AG10803 (cell line): ENCODE measurements at places on chromosomes 6 and 20.
A peak's percentile ranks its signal among the peaks of the same experiment; 100 is the strongest.

DNA sequence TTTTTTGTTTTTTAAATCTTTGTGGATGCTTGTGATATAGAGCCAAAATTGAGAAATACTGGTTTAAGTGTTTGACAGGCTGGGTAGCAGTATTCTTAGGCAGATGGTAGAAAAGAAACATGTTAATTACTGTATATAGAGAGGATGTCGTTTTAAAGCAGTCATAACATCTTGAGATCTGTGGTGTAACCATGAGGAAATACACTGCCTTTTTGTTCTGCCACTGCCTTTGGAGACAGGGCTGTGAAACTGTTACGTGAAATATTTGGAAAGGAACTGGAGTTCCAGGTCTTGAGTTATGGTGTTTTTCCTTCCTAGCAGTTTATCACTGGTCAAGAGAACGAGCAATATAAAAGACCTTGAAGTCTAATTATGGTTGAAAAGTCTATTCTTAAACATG, 19.5 kb downstream of the STXBP5 start:
- peak; percentile 52 for DNase-seq

- peak; percentile 7 for DNase-seq
Measured at GRCh38 chr6:2695454-2696095, 55.1 kb downstream of the MYLK4 start.

GRCh38 chr20:15613530-15613929, 959.7 kb downstream of the KIF16B start:
- no peak for DNase-seq

- DNase-seq: no peak
Measured at GRCh38 chr6:167579806-167580618, 246.7 kb upstream of the AFDN start.

DNA sequence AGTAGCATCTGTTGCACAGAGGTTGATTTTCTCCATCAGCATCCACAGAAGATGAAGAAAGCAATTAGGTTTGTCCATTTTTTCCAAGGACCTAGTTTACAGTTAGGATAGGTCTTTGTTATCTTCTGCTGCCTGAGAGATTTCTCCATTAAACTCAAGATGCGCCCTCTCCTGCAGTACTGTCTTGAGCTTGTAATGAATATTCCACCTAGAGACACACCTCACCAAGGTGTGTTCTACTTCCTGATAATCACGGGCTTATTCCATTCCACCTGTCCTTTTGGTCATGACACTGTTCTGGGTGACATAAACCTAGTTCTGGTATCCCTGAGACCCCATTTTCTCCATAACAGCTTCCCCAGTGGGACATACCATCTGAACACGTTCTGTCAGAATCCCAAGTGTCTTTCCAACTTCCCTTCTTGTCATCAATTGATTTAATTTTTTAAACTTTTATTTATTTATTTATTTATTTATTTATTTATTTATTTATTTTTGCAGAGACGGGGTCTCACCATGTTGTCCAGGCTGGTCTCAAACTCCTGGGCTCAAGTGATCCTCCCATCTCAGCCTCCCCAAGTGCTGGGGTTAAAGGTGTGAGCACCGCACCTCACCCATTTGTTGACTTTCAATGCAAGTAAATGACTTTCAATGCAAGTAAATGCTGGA, 75.6 kb upstream of the HS3ST5 start:
- no peak for DNase-seq

- peak; percentile 25 for DNase-seq
Measured at GRCh38 chr20:4073852-4074741, 58.7 kb upstream of the RNF24 start.

DNA sequence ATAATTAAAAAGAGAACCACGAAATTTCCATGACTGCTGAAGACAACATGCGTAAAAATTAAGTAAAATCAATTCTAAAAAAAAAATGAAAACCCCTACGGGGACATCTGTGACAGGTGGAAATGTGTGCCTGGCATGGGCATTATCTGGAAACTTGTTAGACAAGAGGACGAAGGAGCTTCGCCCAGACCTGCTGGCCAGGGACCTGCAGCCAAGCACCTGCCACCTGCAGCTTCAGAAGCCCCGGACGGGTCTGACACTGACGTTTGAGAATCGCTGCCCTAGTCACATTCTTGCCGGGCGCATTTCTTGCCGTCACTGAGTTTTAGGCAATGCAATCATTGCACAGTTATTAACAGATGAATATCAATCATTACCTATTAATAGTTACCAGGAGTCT, 140.3 kb downstream of the SMOC2 start:
- no peak for DNase-seq

- DNase-seq: peak; percentile 44
Measured at GRCh38 chr6:150600301-150601017, 774 bp downstream of the PLEKHG1 start.

GRCh38 chr6:22298475-22298890, 1.6 kb upstream of the PRL start:
- no peak for DNase-seq

- no peak for DNase-seq
Measured at GRCh38 chr6:135329851-135330803, 149.0 kb downstream of the MYB start.

GRCh38 chr20:38117635-38118034, 47.4 kb downstream of the TGM2 start:
- DNase-seq: peak; percentile 83

- DNase-seq: no peak
Measured at GRCh38 chr6:99402448-99402847, 8.5 kb upstream of the COQ3 start.

- DNase-seq: no peak
Measured at GRCh38 chr6:154916857-154917256, 78.3 kb upstream of the TIAM2 start.
